Stimulated activated CD8-positive, alpha-beta memory T cell treated with anti-CD3 and anti-CD28 coated beads, Interleukin-7, amount 100 ng/mL, for 4 hours (primary cell): ENCODE measurements at places on chromosomes 7 and 10.
A peak's percentile ranks its signal among the peaks of the same experiment; 100 is the strongest.

DNA sequence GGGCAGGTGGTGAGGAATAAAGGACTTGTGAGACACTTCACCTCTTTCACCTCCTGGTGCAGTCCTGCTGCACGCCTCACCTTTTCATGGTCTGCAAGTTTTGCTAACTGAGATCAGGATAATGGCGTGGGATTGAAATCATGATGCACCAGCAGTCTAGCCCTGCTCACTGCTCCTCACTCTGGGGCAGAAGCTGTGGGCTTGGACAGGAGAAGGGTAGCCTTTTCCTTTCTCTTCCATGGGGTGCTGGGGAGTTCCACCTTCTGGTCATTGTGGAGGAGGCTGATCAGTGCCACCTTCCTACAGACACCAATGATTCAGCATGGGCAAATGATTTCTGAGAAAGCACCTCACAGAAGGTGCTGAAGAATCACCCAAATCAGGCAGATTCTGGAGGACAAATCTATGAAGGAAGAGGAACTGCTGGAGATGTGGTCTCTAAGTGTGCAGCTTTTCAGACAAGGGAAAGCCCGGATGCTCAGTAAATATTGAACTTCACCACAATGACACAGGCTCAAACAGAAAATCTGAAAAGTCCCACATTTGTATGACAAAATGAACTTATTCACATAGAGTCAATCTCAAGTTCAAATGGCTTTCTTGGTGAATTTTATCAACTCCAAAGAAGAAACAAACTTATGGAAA lies 19.7 kb downstream of the MBL2 start:
- DNase-seq = no peak

- DNase-seq = no peak
These were observed 941.2 kb downstream of the XPNPEP1 start for GRCh38 chr10:108982159-108982558.

- DNase-seq = no peak
These were observed 341.1 kb downstream of the CXCL12 start for GRCh38 chr10:44043646-44044375.

GRCh38 chr7:2894118-2894940 lies 50.2 kb upstream of the GNA12 start:
- peak; percentile 45 for DNase-seq

GRCh38 chr7:89401690-89402089 lies 606.2 kb upstream of the TEX47 start:
- no peak for DNase-seq

GRCh38 chr7:127245002-127245401 lies 7.7 kb downstream of the GRM8 start:
- no peak for DNase-seq

DNA sequence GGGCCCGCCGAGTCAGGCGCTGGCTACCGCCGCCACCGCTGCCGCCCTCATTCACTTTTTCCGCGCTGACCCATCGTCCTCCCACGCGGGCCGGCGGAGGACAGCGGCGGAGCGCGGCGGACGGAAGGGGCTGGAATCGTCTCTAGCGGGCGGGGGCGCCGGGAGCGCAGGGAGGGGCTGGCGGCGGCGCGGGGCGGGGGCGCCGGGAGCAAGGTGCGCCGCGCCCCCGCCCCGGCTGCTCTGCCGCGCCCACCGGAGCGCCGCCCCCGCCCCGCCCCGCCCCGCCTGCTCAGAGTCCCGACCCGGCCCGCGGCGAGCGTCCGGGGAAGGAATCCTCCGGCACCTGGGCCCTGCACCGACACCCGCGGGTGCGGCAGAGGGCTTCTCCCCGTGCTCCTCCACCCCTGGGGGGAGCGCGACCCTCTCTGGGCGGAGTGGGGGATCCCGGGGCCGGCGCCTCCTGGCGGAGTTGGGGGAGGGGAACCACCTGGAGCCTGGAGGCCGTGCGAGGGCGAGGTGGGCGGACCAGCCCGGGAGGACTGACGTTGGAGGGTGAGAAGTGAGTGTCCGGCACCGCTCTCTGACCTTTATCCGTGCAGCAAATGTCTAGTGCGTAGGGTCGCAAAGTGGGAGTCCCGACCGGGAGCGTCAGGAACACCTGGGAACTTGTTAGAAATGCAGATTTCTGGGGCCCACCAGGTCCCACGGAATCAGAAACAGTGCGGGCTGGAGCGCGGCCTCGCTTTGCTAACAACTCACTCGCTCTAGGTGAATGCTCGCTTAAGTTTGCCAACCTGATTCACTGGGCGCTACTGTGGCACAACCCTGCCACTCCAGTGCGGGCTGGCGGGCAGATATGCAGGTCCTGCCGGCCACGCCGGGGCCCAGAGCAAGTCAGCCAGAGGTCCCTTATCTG lies at the start of gene COBL:
COBL (minus strand) TSS at position 144 of the 916 bp plus-strand sequence. CDS start 176 bp downstream, outside the sequence.
- DNase-seq = no peak
